ENCODE measurements at places on chromosomes 2 and 18. TPM values are rescaled to one million over a fixed set of nuclear protein-coding genes. Genes with fewer than 3 reads are reported as not detected.

CFC1 gene
- total RNA-seq = not detected

SRD5A2 gene
- not detected for total RNA-seq

TBR1 gene
- total RNA-seq = not detected

PIEZO2 gene
- not detected for total RNA-seq

NT5C1B gene
- not detected for total RNA-seq

COL4A3 gene
- total RNA-seq = not detected

G6PC2 gene
- total RNA-seq = not detected

TTLL4 gene
- 36.6 TPM for total RNA-seq

RIT2 gene
- not detected for total RNA-seq

ASXL2 gene
- total RNA-seq = 42.8 TPM

HOXD12 gene
- not detected for total RNA-seq

ZNF512 gene
- total RNA-seq = 31.5 TPM

CYP1B1 gene
- 2.2 TPM for total RNA-seq

STARD6 gene
- not detected for total RNA-seq

LINC00305 gene
- not detected for total RNA-seq

DNA sequence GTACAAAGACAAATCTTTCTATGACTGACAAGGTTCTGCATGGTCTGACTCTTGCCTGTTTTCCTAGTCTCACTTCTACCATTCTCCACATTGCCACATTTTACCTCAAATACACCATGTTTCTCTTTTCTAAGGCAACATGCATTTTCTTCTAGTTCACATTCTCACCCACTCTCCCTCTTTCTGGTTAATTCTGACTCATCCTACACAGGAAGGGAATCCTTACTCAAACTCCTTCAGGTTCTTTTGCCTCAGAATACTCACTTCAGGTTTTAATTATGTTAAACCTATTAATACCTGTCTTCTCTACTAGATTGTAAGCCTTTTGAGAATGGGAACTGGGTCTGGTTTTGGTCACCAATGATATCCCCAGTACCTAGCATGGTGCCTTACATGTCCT lies 47.2 kb downstream of the MAP2 start:
- no peak for DNase-seq

DNA sequence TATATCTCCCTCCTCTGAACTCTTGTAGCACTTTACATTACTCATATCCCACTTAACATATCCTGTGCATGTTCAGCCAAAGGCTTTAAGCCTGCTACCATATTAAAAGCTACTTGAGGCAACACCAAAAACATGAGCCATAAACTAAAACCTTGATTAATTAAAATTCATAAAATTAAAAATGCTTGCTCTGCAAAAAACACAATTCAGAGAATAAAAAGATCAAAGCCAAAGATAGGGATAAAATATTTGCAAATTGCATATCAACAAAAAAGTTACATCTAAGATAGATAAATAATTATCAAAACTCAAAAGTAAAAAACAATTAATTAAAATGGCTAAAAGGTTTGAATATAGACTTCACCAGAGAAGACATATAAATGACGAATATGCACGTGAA lies 495.4 kb upstream of the PIK3C3 start:
- no peak for DNase-seq

DNA sequence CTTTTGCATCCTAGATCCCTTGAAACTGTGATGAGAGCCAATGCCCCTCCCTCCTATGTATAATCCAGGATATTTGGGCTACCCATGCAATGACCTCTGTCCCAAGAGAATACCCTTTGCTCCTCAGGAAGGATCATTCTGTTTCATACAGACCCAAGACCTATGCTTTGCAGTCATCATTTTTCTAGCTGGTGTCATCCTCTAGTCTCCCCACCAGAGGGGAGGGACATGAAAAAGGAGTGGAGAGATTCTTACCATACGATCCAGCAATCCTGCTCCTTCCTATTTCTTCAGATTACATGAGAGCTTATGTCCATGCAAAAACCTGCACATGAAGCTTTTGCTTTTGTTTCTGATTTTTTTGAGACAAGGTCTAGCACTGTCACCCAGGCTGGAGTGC lies 13.8 kb upstream of the GIGYF2 start:
- DNase-seq = no peak

DNA sequence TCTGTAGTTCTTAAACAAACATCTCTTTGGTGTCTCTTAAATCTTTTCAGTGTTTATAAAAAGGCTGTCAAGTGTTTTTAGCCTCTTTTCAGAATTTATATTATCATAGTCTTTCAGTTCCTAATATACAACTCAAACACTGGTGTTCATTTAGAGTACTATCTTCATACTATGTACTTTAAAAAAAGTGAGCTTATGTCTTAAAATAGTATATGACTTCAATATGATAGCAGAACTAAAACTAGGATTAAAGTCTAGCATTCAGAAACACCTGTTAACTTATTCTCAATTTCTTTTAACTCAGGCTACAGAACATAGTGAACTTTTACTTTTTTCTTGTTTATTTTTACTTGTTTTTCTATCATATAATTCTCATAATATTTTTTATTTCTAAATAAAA lies 14.7 kb upstream of the IKZF2 start:
- no peak for DNase-seq

DNA sequence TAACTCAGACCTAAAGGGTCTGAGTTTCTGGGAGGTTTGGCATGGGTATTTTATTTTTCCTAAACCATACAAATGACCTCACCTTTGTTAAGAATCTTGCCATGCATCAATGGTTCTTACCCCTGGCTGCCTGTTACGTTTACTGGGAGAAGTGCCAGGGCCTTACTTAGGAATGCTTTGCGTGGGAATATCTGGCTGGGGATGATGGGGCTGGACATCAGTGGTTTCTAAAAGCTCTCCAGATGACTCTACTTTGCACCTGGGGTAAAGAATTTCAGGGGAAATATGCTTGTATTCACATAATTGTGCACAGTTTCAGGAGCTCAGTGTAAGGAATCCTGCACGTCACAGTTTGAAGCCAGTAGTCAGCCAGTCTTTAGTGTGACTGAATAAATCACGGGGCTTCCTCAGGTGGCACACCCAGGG lies 18.2 kb upstream of the DAW1 start:
- DNase-seq = no peak

DNA sequence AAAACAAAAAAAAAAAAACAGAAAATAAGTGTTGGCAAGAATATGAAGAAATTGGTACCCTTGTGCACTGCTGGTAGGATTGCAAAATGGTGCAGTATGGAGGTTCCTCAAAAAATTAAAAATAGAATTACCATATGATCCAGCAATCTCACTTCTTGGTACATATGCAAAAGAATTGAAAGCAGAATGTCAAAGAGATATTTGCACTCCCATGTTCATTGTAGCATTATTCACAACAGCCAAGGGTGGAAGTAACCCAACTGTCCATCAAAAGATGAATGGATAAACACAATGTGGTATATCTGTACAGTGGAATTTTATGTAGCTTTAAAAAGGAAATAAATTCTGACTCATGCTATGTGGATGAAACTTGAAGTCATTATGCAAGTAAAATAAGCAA lies 72.8 kb upstream of the POU3F3 start:
- DNase-seq = no peak

DNA sequence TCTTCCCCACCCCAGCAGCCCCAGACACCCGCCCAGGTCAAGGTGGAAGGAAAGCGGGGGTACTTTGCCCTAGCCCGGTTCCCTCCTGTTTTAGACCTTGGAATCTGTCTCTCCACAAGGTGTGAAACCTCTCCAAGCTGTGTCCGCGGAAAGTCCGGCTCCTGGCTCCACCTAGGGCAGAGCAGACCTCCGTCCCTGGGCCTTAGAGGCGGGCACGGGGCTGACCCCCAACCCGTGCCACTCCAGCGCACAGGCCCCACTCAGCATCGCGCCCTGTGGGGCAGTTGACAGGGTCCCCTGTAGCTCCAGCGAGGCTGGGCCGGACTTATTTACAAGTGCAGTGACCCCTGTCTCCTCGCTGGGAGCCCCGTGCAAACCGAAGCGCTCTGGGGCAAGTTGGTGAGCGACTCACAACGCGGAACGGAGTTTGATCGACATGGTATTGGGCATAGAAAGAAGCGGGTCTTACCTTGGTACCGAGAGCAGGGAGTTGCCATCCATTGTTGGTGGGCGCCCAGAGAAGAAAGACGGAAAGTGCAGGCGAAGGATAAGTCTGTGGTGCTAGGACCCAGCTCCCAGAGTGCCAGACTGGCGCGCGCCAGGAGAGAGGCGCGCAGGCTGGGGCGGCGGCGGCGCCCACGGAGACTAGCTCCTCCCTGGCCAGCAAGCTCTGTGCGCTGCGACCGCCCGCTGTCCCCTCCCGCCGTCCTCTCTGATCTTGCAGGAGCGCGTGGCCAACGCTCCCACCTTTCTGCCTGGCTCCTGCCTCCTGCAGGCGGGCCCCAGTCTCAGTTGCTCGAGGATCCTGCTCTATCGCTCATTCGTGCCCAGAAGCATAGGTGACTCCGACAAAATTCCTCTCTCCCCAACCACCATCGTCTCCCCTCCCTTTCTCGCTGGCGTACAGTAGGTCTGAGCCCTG lies at the start of gene SPHKAP:
Gene SPHKAP (minus strand): TSS at position 590 of the 922 bp plus-strand sequence. CDS start 89 bp downstream, at position 501.
- no peak for DNase-seq

DNA sequence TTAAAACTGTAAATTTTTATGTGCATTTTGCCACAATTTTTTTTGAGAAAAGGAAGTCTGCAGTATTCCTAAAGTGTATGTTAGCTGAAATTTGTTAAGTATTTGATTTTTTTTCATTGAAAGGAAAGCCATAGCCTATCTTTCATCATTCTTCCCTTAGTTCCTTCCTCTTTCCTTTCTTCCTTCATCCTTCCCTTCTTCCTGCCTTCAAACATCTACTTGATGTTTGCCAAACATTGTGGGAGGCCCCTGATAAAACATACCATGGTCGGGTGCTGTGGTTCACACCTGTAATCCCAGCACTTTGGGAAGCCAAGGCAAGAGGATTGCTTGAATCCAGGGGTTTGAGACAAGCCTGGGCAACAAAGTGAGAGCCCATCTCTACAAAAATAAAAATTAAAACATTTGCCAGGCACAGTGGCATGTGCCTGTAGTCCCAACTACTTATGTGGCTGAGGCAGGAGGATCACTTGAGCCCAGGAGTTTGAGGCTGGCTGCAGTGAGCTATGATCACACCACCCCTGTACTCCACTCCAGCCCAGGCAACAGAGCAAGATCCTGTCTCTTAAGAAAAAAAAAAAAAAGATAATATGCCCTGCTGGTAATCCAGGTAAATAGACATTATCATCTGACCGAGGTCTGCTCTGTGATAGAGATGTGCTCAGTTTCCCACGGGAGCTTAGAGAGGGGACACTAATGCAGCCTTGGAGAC lies 278.4 kb upstream of the STON1 start:
- no peak for DNase-seq

DNA sequence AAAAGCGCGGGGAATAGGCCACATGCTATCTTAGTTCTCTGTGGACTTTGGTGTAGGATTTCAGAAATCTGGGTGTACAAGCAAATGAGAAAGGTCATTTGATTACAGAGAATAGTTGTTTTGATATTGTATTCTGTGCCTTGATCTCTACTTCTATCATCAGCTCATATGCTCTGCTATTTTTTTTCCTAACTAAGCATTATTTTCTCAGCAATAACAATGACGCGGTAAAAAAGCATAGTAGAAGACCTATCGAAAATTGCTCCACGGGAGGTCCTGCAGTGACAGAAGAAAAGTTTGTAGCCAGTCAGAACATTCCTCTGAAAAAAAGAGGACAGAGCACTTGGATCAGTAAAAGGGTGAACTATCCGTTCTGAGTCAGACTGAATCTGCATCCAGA lies 2.8 kb upstream of the SETBP1 start:
- no peak for DNase-seq

GRCh38 chr2:219527076-219527394 lies 12.8 kb downstream of the ASIC4 start:
- no peak for DNase-seq

GRCh38 chr2:23756593-23757292 lies 170.2 kb downstream of the ATAD2B start:
- no peak for DNase-seq

GRCh38 chr18:217532-218336 lies 50.1 kb downstream of the THOC1 start:
- DNase-seq = no peak

DNA sequence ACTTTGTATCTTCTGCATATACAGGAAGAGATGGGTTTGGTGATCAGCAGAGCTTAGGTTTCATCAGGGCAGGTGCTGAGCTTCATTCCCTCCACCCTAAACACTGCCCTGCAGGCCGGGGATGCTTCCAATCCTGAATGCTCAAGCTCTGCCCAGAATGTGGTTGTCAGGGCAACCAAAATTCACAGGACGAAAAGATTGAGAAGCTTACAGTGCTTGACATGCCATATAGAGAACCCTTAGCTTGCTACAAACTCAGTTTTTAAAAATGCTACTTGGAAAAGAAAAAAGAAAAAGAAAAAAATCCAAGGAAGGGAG lies 65.6 kb downstream of the SH3RF3 start:
- no peak for DNase-seq

GRCh38 chr2:161576421-161576820 lies 47.8 kb upstream of the SLC4A10 start:
- DNase-seq = peak; percentile 19

DNA sequence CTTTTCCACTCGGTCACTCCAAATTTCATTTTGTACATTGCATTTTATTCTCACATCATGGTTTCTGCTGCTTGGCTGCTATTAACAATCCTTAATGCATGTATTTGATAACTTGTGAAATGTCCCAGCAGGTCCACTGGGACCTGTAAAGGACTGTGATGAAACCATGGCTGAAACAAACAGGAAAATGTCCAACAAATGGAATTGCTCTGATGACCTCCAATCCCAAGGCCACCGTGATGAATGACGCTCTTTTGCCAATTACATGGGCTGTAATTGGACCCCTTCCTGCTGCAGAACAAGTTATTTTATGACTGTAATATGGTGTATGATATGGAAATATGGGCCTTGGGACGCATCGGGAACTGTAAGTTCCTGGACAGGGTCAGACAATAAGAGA lies 224.2 kb upstream of the CXCR4 start:
- no peak for DNase-seq

DNA sequence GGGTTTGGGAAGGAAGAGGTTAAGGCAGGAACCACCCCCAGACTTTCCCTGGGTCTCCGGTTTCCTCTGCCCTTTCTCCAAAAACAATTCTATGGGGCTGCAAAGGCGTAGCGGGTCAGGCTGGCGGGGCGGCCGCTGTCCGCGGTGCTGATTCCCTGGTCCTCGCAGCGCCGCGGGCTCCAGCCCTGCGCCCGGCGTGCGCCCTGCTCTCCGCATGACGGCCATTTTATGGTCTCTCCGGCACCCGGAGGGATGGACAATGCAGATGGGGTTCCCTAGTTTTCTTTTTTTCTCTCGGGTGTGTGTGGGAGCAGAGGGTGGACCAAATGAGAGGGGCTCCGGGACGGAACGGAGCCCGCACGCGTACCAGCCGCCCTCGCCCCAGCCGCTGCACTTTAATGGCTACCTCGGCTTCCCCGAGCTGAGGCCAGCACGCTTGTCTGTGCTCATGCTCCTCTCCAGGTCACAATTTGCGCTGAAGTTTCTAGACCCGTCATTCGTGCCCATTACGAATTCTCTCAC lies 1.6 kb downstream of the ST8SIA3 start:
- DNase-seq = peak; percentile 37

DNA sequence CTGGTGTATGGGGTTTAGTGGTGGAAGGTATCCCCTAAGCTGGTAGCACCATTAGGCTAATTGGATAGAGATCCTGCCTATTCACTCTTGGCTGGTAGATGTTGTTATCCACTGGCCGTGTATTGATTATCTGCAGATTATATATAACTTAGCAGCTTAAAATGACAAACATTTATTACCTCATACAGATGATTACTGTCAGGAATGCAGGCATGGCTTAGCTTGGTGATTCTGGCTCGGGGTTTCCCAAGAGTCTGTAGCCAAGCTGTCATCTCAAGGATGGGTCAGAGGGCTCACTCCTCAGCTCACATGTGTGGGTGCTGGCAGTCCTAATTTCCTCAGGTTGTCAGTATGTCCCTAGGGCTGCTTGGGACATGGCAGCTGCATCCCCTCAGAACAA lies 465.8 kb downstream of the PARD3B start:
- no peak for DNase-seq

Measured in activated CD8-positive, alpha-beta T cell treated with anti-CD3 and anti-CD28 coated beads for 36 hours (primary cell).